Activated B cell treated with CpG ODN at 0.5 μM for 24 hours (primary cell): ENCODE measurements at places on chromosomes 2 and 18. TPM values are rescaled to one million over a fixed set of nuclear protein-coding genes. Genes with fewer than 3 reads are reported as not detected.

Gene RAX
- total RNA-seq = not detected in 2 replicates

Gene NAT8
- not detected in 2 replicates for total RNA-seq

Gene FBXO48
- total RNA-seq = 1.8 and 2.6 TPM in 2 replicates

Gene GAL3ST2
- 0.15 TPM in 1 of 2 replicates, not detected in the other for total RNA-seq

Gene IL36RN
- total RNA-seq = not detected in 2 replicates

Gene HOXD9
- total RNA-seq = not detected in 2 replicates

Gene CYP27A1
- total RNA-seq = 0.49 and 0.55 TPM in 2 replicates

Gene DYNAP
- not detected in 2 replicates for total RNA-seq

Gene ARHGEF33
- 0.27 and 0.69 TPM in 2 replicates for total RNA-seq

Gene DSG2
- total RNA-seq = not detected in 2 replicates

Gene DOK1
- total RNA-seq = 33.8 and 35.1 TPM in 2 replicates

Gene SERPINB7
- not detected in 2 replicates for total RNA-seq

Gene MAIP1
- 20.2 and 20.7 TPM in 2 replicates for total RNA-seq

Gene CYP26B1
- not detected in 2 replicates for total RNA-seq
